ENCODE measurements at places on chromosomes 11 and 22. TPM values are rescaled to one million over a fixed set of nuclear protein-coding genes. Genes with fewer than 3 reads are reported as not detected.

GRCh38 chr22:36184433-36185025 lies 17.1 kb downstream of the APOL4 start:
- no peak for DNase-seq

The SLC5A12 gene
- 0.26 TPM for total RNA-seq

The PMM1 gene
- total RNA-seq: 80.4 TPM

GRCh38 chr11:33402066-33402465 lies 144.9 kb downstream of the HIPK3 start:
- DNase-seq: no peak

DNA sequence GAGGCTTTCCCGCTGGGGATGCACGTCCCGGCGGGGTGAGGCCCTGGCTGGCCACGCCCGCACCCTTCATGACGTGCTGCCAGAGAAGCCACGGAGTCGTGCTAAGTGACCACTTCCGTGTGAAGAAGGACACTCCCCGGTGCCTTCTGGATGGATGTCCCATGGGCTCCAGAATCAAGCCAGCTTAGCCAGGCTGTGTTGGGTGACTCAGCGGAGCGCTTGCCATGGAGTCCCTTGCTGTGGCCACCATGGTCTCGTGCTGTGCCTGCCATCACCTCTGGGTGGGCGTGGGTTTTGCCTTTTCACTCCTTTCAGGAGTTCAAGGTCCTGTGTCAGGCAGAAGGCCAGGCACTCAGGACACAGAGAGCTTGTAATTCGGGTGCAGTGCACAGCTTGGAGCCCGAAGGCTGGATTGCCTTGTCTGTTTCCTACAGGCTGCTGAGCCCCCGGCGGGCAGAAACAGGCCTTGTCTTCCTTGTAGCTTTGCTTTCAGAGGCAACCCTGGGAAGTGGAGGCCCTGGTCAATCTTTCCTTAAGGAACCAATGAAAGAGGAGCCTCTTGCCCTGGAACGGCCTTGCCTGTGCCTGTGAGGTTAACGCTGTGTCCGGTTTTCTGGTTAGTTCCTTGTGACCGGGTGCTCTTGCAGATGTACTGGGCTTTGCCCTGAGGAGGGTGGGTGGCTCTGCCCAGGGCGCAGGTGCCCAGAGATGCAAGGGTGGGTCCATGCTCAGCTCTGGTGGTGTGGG lies 268.6 kb downstream of the TBC1D22A start:
- no peak for DNase-seq

DNA sequence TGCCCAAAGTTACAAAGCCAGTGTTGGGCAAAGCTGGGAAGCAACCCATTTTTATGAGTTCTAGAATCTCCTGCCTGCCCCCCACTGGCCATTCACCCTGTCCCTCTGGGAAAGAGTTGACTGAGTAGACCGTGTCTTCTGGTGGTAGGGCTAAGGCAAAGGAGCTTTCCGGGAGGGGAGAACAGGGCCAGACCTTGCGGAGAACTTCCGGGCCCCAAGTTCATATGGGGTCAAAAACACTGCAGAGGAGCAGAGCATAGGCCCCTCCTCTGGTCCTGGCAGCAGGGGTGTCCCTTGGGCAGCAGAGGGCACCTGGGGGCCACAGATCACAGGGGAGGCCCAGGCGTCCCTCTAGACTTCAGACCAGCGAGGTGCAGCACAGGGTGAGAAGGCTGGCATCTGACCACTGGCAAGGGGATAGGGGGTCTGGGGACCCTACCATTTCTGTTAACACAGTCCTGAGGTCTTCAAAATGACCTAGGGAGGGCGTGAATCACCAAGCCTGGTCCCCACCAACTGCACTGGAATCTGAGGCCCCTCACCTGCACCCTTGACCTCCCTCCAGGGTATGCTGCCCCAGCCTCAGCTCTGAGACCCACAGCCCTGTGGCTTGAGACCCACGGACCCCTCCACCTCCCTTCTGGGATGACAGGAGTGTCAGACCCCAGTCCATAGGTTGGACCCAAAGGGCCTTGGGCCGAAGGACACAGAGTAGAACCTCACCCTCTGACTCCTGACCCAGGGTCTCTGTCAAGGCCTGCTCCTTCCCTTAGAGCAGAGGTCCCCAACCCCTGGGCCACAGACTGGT lies 1.3 kb upstream of the ARAP1 start:
- DNase-seq: no peak

DNA sequence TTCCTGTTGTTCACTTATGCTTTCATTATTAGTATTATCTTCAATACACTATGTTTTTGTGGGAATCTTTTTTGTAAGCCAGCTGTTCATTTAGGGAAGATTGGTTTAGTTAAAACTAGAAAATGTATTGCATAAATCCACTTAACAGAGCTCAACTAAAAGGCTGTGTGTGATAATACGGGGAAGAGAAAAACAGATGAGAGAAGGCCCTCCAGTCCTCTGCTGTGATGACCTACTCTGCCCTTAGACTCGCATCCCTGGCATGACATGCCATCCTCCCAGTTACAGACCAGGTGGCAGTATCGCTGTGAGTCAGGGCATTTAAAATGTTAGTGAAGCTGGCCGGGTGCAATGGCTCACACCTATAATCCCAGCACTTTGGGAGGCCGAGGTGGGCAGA lies 173.4 kb upstream of the TTC12 start:
- no peak for DNase-seq

DNA sequence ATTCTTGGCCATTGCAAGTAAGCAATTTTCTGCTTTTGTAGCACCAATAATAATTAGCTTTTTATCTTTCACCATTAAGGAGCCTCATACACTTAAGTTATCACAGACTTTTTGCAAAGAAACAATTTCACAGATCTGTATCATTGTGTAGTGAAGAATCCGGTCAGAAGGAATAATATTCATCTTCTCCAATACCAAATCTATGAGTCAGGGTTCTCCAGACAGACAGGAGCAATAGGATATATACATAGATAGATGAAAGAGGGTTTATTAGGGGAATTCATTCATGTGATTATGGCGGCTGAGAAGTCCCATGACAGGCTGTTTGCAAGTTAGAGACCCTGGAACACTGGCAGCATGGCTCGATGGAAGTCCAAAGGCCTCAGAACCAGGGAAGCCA lies 82.9 kb upstream of the UBASH3B start:
- DNase-seq: no peak

DNA sequence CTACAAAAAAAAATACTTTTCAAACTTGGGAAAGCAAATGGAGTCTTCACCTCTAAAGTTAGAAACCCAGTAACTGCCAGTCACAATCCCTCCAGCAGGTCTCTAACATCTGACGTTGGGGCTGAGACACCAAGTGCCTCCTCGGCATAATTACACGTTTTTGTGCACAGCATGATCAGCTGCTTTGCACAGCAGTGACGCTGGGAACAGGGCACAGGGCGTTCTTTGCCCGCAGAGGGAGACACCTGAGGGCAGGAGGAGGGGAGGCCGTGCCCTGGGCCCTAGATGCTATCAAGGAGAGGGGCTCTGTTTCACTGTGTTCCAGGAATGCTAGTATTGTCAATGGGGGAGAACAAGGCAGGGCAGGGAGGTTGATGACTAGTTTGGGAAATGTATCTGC lies 120.1 kb downstream of the PARVA start:
- no peak for DNase-seq

The RAC2 gene
- 46.4 TPM for total RNA-seq

The MEI1 gene
- 1.4 TPM for total RNA-seq

- peak; percentile 31 for DNase-seq
Observed at GRCh38 chr11:79461144-79461543, 20.3 kb upstream of the TENM4 start.

- peak; percentile 94 for DNase-seq
Observed at GRCh38 chr11:12802418-12803085, 128.3 kb downstream of the TEAD1 start.

DNA sequence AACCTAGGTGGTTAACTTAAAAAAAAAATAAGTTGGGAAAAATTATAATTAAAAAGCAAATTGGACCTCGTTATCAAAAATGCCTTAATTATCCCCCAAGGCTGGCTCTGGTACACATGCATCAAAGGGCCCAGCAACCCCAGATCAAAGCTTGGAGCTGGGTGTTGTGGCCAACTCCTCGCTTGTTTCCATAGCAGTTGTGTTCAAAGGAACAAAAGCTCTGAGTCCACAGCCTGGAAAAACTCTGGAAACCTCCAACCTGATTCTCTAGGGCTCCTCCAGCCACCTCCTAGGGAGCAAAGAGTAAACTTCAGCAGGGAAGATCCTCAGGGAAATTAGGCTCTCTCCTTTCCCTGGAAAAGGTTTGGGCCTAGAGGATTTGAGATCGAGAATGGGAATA lies 149.4 kb downstream of the NXPE2 start:
- no peak for DNase-seq

The SNX32 gene
- total RNA-seq: 1.4 TPM

The FGF19 gene
- total RNA-seq: 362 TPM

The PYGM gene
- total RNA-seq: 14.3 TPM

DNA sequence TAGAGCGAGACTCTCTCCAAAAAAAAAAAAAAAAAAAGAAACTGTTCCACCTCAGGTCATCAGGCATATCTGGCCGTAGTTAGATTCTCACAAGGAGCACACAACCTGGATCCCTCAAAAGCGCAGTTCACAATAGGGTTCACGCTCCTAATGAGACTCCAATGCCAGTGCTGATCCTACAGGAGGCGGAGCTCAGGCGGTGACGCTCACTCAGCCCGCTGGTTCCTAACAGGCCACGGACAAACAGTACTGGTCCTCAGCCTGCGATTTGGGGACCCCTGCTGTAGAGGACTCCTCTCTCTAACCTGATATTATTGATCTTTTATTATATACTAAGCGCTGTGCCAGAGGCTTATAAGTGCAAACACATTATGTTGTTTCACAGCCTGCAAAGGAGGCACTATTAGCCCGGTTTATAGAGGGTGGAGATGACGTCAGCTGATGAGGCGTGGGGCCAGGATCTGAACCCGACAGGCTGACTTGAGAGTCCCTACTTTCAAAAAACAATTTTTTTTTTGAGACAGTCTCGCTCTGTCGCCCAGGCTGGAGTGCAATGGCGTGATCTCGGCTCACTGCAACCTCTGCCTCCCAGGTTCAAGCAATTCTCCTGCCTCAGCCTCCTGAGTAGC lies 4.9 kb upstream of the MAFF start:
- no peak for DNase-seq

Data from mucosa of gallbladder (tissue), 1 donor.